ENCODE measurements at places on chromosomes 6 and 20. TPM values are rescaled to one million over a fixed set of nuclear protein-coding genes. Genes with fewer than 3 reads are reported as not detected.
A peak's percentile ranks its signal among the peaks of the same experiment; 100 is the strongest.

GRCh38 chr6:41929924-41930323, 8.6 kb downstream of the BYSL start:
- no peak for DNase-seq

GRCh38 chr20:45012682-45013302, 46.5 kb downstream of the STK4 start:
- peak; percentile 57 for DNase-seq

DNA sequence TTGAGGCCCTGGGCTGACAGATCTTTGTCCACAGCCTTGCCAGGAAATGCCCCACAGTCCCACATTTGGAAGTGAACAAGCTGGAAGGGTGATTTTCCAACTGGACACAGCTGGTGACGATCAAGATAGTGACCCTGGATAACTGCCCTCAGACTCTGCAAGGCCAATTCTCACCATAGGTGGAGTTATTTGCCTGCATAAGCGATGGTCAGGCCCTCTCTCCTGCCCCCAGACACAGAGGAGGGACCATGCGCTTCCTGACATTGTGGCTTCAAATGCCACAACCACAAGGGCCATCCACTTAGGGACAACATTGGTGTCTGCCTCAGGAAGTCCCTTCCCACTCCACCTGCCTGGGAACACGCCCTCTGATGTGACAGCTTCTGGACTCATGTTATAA, 96.0 kb downstream of the JPH2 start:
- no peak for DNase-seq

DNA sequence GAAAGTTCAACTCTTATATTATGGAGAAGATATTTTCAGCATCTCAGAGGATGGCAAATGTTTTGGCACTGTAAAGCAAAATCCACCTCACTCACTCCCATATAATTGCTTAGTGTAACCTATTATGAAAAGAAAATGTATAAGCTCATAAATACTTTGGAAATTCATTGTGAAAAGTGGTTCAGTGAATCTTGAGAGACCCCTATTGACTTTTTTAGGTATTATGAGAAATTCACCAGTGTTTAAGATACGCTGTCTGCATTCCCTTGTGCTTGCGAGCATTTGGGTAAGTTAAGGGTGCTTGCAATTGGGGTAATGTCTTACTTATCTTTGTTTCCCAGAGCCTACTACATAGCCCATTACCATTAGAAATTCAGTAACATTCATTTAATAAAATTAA, 66.3 kb upstream of the BMP5 start:
- DNase-seq, result no peak

The PSORS1C2 gene
- not detected for total RNA-seq

The EDEM2 gene
- total RNA-seq, result 32.5 TPM

GRCh38 chr20:40963505-40963845, 65.1 kb upstream of the TOP1 start:
- DNase-seq, result no peak

The LST1 gene
- total RNA-seq, result not detected

- DNase-seq, result no peak
These were observed 84.5 kb upstream of the LRFN2 start for GRCh38 chr6:40671694-40672050.

DNA sequence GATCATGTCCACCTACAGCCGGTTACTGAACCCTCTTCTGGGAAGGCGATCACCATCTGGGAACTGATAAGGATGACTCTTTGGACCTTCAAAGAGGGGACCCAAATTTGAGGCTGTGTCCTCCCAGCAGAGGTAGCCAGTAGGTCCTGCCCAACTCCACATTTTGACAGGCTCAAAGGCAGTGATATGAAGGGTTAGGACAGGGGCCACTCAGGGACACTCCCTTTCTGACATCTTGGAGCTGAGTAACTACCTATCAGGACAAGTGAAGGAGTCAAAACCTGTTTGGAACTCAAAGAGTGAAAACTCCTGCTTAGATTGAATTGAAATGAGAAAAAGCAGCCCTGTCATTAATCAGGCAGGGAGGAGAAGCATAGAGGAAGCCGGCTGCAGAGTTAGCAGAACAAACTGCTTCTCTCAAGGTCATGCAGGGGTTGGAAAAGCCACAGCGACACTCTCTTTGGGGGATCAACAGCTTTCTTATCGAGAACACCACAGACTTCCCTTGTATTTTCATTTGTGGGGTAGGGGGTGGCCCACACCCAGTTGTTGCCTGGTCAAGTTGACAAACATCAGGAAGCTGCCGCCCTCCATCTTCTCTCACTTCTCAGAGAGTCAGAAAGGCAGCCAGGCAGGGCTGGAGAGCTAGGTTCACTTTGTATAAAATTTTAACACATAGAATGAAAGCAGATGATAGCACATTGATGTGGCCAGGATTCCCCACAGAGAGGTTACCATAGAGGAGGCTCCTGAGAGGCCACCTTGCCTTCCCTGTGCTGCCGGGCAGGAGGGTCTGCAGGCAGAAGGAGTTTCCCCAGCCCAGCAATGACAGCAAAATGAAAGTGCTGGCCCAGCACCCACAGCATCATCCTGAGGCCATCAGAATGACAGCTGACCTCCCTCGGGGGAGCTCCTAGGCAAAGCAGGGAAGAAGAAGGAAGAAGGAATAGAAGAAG, 47.6 kb downstream of the AGPAT4 start:
- DNase-seq, result no peak

The DUSP22 gene
- total RNA-seq, result 34.9 TPM

- DNase-seq, result no peak
These were observed 672 bp downstream of the PREX1 start for GRCh38 chr20:48826883-48827771.

DNA sequence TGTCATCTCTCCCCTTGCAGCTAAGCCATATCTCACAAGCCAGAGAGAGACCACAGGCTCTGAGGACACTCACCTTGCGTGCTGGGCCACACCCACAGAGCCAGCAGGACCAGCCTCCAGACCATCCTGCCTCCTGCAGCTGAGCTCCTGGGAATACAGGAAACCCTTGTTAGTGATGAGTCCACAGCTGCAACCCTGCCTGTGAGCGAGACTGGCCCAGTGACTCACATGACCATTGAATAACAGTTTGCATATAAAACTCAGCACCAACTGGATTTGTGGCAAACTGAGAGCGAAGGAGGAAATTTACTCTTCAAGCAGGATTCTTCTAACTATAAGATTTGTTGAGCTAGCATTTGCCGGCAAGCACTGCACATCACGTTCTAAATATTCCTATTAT, 3.0 kb downstream of the THBS2 start:
- peak; percentile 87 for DNase-seq

DNA sequence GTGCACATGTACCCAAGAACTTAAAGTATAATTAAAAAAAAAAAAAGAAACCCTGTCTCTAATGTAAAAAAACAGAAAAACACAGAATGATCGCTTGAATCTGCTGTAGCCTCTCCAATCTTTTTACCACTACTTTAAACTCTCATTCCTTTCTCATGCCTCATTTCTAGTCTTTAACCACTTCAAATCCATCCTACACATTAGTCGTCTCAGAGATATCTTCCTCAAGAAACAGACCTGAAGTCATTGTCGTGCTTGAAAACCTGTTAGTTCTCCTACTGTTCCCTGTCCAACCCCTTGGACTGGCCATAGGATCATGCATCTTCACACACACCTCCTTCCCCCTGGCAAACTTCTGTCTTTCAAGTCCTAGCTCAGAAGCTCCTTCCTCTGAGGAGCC, 112.1 kb upstream of the BCLAF1 start:
- peak; percentile 77 for DNase-seq

The BPIFA2 gene
- total RNA-seq, result not detected

The SRSF12 gene
- 7.0 TPM for total RNA-seq

DNA sequence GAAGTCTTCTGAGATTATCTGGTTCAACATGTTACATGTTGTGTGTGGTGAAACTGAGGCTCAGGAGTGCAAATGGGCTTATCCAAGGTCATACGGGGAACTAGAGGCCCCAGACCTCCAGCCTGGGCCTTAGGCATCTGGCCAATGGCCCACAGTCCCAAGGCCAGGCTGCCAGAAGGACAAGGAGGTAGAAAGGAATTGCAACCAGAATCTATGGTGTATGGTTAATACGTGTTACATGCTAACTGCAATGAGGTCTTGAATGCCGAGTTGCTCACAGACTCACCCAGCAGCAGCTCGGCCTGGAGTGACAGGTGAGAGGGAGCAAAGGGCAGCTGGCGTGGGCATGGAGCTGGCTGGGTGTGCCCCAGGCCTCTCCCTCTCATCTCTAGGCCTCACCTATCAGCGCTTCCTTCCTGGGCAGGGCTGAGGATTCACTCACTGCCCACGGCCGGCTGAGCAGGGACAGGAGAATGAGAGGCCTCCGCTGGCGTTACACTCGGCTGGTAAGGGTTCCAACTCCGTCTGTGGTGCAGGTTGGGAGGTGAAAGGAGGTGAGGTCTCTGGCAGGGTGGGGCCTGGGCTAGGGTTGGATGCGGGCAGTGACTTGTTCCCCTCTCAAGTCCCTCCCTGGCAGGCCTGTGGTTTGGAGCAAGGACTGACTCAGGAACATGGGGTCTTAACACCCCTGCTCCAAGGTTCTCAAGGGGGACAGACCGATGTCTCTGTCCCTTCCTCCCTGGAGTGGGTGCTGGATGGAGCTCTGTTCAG, at the start of gene TLDC2:
TLDC2 (plus strand) TSS at position 437 of the 771 bp plus-strand sequence; CDS start at position 474, 37 bp downstream.
- no peak for DNase-seq

GRCh38 chr20:23367770-23368169, 5.8 kb downstream of the GZF1 start:
- DNase-seq, result no peak

- DNase-seq, result no peak
These were observed 105.7 kb upstream of the FAM184A start for GRCh38 chr6:119184008-119184648.

- no peak for DNase-seq
These were observed 18.1 kb downstream of the TFAP2A start for GRCh38 chr6:10396785-10397184.

DNA sequence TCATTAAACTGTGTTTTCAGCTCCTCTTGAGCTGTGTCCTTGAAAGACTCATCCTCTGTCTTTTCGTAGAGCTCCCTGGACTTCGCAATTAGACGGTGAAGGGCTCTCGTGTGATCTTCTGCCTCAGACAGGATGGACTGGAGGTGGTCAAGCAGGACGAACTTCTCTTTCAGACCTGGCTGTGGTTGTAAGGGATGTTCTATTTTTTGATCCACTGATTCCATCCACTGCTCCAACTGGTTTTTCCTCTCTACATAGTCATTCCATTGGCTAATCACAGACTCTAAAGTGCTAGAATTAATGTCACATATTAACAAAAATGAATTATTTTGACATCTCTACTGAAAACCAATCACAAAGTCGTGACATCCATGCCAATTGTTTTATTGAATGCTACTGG, 250.1 kb downstream of the SYNE1 start:
- DNase-seq, result no peak

The MICB gene
- total RNA-seq, result 4.1 TPM

DNA sequence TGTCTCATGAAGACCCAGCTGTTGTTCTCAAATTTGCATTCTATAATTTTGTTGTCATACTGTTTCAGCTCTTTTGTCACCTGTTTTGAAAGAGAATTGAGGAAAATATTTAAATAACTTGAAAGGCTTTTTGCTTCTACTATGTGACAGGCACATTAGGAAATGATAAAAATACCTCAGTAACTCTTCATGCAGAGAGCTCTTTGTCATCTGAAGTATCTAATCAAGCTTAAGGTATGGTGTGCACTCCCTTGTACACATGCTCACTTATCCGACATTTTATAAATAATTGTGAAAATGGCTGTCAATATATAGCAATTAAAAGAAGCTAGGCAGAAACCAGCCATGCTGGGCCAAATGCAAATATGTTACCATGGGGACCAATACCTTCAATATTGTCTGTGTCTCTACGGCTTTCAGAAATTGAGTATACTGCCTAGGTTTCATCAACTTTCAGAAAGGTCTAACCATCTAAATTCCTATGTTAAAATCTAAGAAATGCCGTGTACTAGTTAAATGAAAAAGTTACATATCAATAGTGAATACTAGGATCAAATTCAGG, 349.0 kb downstream of the RNGTT start:
- no peak for DNase-seq

GRCh38 chr6:57074383-57074782, 15.6 kb upstream of the ZNF451 start:
- DNase-seq, result no peak

GRCh38 chr6:89685311-89685710, 46.8 kb upstream of the LYRM2 start:
- no peak for DNase-seq

GRCh38 chr6:80725156-80725930, 618.9 kb downstream of the BCKDHB start:
- peak; percentile 6 for DNase-seq

DNA sequence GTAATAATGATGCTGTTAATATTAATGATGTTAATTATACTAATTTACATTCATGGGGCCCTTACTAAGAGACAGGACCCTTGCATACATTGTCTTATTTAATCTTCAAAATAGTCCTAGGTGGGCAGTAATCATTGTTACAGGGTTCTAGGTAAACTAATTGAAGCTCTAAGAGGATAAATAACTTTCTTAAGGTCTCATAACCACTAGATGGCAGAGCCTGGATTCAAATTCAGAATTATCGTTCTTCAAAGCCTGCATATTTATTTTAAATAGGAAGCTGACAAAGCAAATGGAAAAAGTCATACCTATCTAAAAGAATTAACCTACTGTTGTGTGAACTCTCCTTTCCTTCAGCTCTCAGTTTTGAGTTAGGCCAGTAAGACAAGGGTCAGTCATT, 23.5 kb downstream of the PTCHD4 start:
- no peak for DNase-seq

- no peak for DNase-seq
These were observed 161.4 kb downstream of the TMEM200A start for GRCh38 chr6:130527173-130527572.

GRCh38 chr20:61223121-61223520, 28.9 kb upstream of the CDH4 start:
- DNase-seq, result no peak
